ENCODE measurements at places on chromosomes 11 and 22.

DNA sequence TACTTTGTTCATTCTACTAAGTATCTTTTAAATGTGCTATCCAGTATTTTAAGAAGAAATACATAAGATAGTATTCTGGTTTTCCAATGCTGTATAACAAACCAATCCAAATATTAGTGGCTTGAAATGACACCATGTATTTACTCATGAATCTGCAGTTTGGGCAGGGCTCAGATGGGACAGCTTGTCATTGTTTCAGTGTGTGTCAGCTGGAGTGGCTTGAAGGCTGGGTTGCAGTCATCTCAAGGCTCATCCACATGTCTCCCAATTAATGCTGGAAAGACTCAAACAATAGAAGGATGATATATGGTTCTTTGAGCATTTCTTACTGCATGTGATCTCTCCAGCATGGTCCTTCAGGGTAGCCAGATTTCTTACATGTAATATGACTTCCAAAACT, 146.2 kb downstream of the ARHGAP42 start:
- DNase-seq: no peak

GRCh38 chr11:16404781-16405285, 48.5 kb upstream of the SOX6 start:
- no peak for DNase-seq

GRCh38 chr11:133918608-133919260, 38.0 kb downstream of the IGSF9B start:
- DNase-seq: peak; percentile 31

GRCh38 chr11:70810133-70810532, 411.8 kb downstream of the CTTN start:
- no peak for DNase-seq

- no peak for DNase-seq
Measured at GRCh38 chr11:14414470-14415461, 55.8 kb upstream of the RRAS2 start.

- no peak for DNase-seq
Measured at GRCh38 chr11:78282821-78283220, 94.1 kb downstream of the USP35 start.

- DNase-seq: no peak
Measured at GRCh38 chr11:10318527-10318802, 13.6 kb downstream of the ADM start.

DNA sequence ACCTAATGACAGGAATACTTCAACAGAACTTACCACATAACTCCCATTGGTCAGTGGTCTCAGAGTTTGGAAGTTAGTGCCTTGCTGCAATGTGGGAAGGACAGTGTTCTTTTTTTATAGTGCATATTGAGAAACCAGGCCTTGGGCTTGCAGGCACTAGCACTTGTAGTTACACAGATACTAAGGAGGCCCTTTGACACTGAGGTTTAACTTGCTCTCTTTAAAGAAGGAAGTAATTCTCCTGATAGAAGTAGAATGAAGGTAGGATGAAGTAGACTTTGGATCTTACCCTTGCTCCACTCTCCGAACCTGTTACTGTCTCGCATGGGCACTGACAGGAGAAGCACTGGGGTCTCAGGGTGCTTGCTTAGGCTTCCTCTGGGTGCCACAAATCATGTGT, 31.0 kb upstream of the ST14 start:
- no peak for DNase-seq

DNA sequence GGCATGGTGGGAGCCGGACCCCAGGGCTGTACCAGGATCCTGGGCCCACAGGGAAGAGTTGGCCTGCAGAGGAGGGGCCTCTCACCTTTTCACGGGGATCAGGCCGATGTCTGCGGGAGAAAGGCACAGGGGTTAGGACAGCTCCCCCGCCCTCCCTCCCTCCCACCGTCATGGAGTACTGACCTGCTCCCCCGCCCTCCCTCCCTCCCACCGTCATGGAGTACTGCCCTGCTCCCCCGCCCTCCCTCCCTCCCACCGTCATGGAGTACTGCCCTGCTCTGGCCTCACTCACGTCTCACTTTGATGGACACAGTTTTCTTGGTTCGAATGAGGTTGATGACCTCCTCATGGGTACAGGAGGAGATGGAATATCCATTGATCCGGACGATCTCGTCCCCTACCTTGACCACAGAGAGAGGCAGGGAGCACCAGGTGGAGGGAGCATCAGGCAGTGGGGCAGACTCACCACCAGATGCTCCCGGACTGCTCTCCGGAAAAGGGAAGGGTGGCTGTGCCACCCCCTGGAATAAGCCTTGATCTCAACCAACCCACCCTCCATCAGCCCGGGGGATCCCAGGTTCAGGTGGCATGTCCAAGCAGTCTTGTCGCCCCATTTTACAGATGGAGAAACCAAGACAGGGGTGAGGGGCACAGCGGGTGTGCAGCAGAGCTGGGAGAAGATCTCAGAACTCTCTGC, 17.1 kb downstream of the USH1C start:
- DNase-seq: peak; percentile 68

- DNase-seq: no peak
Measured at GRCh38 chr11:47438721-47439120, 10.2 kb downstream of the RAPSN start.

- no peak for DNase-seq
Measured at GRCh38 chr11:44029507-44029845, 18.3 kb upstream of the ACCSL start.

- DNase-seq: no peak
Measured at GRCh38 chr11:24739637-24740036, 242.8 kb downstream of the LUZP2 start.

- DNase-seq: peak; percentile 45
Measured at GRCh38 chr11:30131535-30131934, 99.3 kb upstream of the FSHB start.

DNA sequence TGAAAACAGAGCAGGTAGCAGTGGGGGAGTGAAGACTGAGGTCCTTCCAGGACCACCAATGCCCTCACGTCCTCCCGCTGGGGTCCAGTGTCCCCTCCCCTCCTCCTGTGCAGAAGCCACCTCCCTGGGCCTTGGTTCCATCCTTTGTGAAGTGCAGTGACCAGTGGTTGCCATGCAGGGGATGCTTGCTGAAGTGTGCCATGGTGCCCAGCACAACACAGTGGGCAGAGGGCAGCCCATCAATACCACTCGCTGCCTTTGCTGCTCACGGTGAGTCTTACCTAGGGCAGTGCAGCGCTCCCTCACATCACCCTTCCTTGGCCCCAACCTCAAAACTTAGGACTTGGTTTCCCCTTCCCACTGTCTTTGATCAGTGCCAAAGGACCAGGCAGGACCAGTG, 12.9 kb downstream of the MYEOV start:
- no peak for DNase-seq

DNA sequence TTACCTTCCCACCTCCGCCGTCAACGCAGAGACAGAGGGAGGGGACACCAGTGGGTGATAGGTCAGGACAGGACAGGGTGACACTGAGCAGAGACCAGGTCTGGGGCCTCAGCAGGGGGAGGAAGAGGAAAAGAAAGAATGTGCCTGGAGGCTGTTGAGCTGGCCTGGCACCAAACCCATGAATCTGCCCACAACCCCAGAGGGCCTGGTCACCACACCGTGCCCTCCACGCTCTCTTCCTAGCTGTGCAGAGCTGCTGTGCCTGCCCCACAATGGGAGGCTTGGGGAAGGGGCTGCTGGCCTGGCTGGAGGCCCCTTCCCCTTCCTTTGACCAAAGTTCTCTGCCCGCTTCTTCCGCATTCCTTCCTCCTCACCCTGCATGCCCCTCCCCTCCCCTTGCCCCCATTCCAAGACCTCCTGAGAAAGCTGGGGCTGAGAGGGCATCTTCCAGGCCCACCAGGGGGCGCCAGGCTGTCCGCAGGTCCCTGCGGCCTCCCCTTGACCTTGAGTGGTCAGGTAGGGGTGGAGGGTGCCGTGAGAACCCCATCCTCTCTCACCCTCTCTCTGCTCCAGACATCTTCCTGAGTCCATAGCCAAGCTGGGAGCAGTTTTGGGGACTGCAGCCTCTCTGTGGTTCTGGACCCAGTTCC, 11.0 kb upstream of the CACNA1I start:
- no peak for DNase-seq

DNA sequence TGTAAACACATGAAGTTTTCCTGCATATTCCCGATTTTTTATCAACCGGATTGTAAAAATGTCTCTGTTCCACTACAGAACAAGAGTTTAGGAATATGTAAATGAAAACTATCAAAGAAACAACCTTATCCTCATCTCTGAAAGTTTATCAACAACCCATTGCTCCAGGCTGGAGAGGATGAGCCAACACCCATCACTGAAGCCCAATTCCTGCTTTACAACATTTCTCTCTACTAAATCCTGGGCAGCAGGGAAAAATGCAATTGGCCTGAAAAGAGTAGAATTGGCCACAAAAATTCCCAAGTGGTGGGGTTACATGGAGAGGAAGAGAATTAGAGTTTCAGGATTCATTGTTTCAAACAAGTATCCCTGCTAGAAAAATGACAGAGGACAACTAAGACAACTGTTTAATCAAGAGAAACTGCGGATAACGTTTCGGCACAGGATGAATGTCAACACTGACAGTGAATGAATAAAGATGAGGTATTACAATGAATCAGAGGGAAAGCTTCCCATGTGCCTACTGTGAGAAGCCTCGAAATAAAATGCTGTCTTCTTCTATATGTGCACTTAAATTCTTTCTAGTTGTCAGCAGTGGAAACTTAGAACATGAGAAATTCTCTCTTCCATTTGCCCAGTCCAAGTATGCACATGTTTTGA, 317.3 kb upstream of the ANO3 start:
- DNase-seq: no peak

- no peak for DNase-seq
Measured at GRCh38 chr11:107683061-107683460, 28.8 kb downstream of the SLN start.

GRCh38 chr11:69603111-69603836, 37.7 kb upstream of the CCND1 start:
- DNase-seq: peak; percentile 71

DNA sequence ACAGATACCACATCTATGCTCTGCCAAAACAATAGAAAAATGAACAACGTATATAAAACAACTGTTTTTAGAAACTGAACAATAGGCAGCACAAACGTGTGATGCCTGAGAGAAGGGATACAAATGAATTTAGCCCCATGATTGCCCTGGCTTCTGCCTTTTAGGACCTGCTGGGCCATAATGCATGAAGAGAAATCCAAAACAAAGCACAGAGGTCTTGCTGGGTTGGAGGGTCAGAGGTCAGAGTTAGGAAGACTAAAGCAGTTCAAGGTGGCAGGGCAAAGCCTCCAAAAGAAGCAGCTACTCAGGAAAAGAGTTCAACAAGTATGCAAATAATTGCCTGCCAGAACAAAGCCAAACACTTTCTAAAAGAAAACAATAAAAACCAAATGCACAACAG, 138.5 kb downstream of the TTC28 start:
- no peak for DNase-seq

DNA sequence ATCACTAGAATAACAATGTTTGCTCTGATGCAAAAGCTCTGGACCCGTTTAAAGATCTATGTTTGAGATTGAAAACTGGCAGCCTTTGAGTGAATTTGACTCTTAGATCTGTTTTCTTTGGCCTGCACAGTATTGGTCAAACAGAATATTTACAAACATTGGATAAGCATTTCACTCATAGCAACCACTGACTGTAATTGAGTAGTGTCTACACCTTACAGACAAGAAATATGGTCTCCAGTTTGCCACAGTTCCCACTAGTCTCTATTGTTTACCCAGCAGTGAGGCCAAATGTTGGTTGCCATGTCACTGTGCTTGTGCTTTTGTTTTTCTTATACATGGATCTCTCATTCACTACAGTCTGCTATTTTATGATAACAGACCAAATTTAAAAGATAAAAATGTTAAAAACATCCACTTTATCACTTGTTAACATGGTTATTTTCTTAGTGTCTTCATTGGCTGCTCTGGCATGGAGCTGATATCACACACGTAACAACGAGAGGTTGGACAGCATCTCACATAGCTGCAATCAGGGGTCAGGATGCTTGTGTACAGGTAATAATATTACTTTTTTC, 12.2 kb downstream of the ANKRD42 start:
- no peak for DNase-seq

- DNase-seq: peak; percentile 58
Measured at GRCh38 chr11:87712802-87713202, 462.4 kb downstream of the RAB38 start.

DNA sequence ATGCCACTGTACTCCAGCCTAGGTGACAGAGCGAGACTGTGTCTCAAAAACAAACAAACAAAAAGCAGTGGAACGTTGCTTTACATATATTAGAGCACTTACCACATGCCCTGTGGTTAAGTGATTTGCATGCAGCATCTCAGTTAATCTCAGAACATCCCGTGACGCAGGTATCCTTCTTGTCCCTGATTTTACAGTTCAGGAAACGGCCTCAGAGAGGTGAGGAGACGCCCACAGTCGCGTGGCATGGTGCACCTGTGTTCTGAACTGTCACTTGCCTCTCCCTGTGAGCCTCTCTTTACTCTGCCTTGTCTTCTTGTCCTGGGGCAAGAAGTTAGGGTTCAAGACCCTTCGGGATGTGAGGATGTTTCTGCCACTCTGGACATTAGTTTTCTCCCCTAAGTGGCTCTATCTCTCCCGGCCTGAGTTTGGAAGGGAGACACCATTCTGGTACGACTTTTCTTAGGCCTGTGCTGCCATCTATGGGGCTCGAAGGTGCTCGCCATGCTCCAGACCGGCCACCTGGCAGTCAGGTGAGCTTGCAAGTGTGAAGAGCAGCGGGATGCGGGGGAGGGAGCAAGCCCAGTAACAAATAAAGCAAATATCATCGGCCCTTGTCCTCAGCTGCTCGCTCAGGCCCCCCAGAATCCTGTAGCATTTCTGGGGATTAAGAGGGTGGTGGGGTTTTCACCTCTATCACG, 25.6 kb downstream of the YWHAH start:
- peak; percentile 90 for DNase-seq

- DNase-seq: no peak
Measured at GRCh38 chr11:78037825-78038620, 14.9 kb upstream of the KCTD14 start.

GRCh38 chr11:113339929-113340589, 25.7 kb downstream of the TTC12 start:
- no peak for DNase-seq

DNA sequence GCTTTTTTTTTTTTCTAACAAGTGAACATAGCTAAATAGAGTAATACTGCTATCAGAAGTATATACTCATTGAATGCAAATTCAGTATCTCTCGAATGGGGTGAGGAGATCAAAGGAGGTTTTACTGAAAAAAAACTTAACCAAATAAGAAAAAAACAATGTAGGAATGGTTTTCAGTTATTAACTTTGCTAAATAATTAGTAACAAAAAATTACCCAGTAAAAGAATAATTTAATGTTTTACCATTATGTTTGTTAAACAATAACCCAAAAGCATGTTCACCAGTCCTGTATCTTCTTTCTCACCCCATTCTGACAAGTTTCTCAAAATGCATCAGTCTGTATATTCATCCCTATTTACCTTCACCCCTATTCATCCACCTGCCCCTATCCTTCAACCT, 22.6 kb upstream of the CTSC start:
- DNase-seq: no peak
